ENCODE measurements at places on chromosomes 3 and 15.

- DNase-seq = no peak
Observed at GRCh38 chr3:59372346-59372745, 322.5 kb upstream of the CFAP20DC start.

DNA sequence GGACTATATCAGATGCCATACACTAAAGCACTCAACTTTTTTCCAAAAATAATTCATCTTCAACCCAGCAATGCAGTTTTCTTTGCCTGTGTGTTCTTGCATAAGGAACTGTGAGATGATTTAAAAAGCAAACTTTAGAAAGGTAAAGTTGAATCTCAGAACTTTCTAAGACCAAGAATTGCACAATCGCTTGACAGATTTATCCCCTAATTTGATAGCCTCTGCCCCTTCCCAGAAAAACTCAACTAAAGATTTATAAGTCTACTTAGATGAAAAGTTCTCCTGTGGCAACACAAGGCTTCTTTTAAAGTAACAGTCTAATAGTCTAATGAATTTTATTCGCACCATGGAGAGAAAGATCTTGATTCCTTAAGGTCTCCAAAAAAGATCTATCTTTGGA is 259.3 kb downstream of the MAGI1 start:
- no peak for DNase-seq

- DNase-seq = no peak
Observed at GRCh38 chr3:43747641-43748040, 56.9 kb downstream of the ABHD5 start.

GRCh38 chr3:183073839-183074238 is 25.5 kb downstream of the MCCC1 start:
- no peak for DNase-seq

DNA sequence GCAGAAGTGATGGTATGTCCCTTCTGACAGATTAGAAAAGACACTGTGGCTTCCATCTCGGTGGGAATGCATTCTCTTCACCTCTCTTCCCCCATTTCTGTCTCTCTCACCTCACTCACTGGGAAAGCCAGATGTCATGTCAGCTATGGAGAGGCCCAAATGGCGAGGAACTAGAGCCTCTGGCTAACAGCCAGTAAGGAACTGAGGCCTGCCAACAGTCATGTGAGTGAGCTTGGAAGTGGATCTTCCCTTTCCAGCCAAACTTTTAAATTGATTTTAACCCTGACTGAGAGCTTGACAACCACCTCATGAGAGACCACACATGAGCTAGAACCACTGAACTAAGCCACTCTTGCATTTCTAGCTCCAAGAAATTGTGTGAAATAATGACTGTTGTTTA is 35.2 kb upstream of the CDAN1 start:
- DNase-seq = no peak

- no peak for DNase-seq
Observed at GRCh38 chr3:161821591-161821990, 325.0 kb downstream of the OTOL1 start.

GRCh38 chr3:191682961-191683360 is 222.0 kb downstream of the PYDC2 start:
- no peak for DNase-seq
